ENCODE measurements at places on chromosomes 6 and 20. TPM values are rescaled to one million over a fixed set of nuclear protein-coding genes. Genes with fewer than 3 reads are reported as not detected.

Gene HDGFL1
- total RNA-seq, result not detected

Gene RPS6KA2
- total RNA-seq, result 23.8 TPM

Gene APOBEC2
- total RNA-seq, result not detected

Gene TMEM244
- total RNA-seq, result not detected

Gene KCNK16
- not detected for total RNA-seq

Gene TAAR8
- not detected for total RNA-seq

Gene HLA-G
- total RNA-seq, result 0.67 TPM

DNA sequence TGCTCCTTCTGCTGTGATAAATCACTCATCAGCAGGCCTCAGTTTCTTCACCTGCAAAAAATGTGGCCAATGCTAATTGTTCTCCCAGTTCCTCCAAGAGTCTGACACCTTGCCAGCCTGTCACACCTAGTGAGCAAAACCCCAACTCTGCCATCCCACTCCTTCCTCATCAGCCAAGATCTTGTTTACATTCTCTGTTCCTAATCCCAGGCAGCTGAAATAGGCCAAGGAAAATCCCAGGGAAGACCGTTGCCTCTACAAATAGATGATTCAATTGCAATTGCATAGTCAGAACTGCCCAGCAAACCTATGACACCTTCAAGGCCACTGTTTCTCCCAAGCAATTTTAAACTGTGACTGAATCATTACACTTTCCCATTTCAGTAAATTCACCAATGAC, 78.7 kb downstream of the GMDS start:
- H3K36me3 ChIP-seq, result no peaks in the 10 kb centered on the region
- H3K27ac ChIP-seq, result no peak overlapping the region
- DNase-seq, result no peak

GRCh38 chr6:40532349-40533000, 54.7 kb downstream of the LRFN2 start:
- no peak overlapping the region for H3K4me3 ChIP-seq
- no peak for DNase-seq
- H3K36me3 ChIP-seq, result no peaks in the 10 kb centered on the region
- H3K4me1 ChIP-seq, result no peaks in the 10 kb centered on the region
- no peak overlapping the region for H3K27ac ChIP-seq

DNA sequence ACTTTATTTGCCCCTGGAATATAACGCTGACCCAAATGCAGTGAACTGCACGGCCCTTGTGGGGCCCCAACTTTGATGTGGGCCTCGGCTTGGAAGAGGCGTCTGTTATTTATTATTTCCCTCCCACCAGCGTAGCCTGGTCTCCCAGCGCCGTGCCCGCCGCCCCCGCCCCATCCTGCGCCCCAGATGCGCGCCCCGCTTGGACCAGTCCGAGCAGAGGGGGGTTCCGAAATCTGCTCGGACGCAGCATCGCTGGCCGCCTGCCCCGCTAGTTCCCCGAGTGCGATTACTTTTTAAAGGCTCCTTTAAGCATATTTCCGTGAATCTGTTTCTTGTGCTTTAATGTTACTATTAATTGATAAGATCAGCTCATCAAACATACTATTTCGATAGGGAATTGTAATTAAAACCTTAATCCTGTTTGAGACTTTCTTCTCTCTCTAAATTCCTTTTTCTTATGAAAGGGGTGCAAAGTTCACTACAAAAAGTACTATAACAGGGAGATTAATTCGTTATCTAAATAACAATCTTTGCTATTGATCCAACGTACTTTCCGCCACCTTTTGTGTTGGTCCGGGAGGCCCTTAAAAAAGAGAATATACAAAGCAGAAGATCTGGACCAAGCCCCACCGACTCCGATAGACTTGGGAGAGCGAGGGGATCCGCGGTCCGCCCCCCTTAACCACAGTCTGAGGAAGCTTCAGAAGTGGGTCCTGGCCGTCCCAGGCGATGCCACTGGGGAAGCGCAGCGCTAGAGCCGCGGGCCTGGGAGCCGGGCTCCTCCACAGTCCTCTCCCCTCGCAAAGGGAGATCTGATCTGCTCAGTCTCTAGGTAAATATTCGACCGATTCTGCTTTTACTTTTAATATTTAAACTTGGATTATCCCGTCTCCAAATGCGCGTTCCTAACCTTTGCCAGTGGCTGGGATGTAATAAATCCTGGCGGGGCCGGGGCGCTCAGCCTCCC, 10.2 kb downstream of the POU3F2 start:
- no peak overlapping the region for H3K27ac ChIP-seq
- no peaks in the 10 kb centered on the region for H3K27me3 ChIP-seq
- no peaks in the 10 kb centered on the region for H3K36me3 ChIP-seq
- H3K4me1 ChIP-seq, result peaks cover 33% of the 10 kb centered on the region
- peak overlapping the region; percentile 32 for H3K4me3 ChIP-seq
- no peak for DNase-seq

DNA sequence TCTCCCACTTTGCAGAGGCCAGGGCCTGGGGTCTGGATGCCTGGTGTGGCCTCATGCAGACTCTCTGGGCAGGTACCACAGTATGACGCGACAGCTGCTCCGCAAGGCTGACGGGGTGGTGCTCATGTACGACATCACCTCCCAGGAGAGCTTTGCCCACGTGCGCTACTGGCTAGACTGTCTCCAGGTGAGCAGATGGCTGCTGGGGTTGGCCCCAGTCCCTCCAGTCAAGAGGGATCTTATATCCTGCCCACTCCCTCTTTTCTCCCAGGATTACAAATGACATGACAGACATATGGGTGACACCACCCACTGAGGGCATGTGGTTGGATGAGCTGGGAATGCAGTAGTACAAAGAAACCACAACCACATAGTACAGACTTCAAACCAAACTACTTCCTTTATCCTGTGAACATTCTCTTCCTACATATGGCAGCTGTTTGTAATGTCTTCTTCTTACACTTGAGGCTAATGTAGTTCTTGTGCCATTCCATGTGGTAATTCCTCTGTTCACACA, 29.9 kb downstream of the RAB44 start:
- H3K4me1 ChIP-seq, result no peaks in the 10 kb centered on the region
- no peak overlapping the region for H3K4me3 ChIP-seq
- DNase-seq, result no peak
- H3K27ac ChIP-seq, result no peak overlapping the region
- H3K27me3 ChIP-seq, result no peaks in the 10 kb centered on the region
- no peaks in the 10 kb centered on the region for H3K36me3 ChIP-seq

- H3K27ac ChIP-seq, result no peak overlapping the region
- H3K27me3 ChIP-seq, result no peaks in the 10 kb centered on the region
- no peak for DNase-seq
- H3K36me3 ChIP-seq, result no peaks in the 10 kb centered on the region
Observed at GRCh38 chr6:15754706-15755079, 91.9 kb upstream of the DTNBP1 start.

- H3K4me1 ChIP-seq, result no peaks in the 10 kb centered on the region
- no peaks in the 10 kb centered on the region for H3K27me3 ChIP-seq
- H3K4me3 ChIP-seq, result no peak overlapping the region
- no peak for DNase-seq
Observed at GRCh38 chr20:62186887-62187866, 4.3 kb downstream of the MTG2 start.

GRCh38 chr20:53608456-53609452, 15.1 kb upstream of the ZNF217 start:
- H3K4me1 ChIP-seq, result peaks cover 3% of the 10 kb centered on the region
- H3K4me3 ChIP-seq, result peak overlapping the region; percentile 14
- no peaks in the 10 kb centered on the region for H3K27me3 ChIP-seq
- H3K27ac ChIP-seq, result peak overlapping the region; percentile 66
- peak; percentile 65 for DNase-seq
- H3K36me3 ChIP-seq, result no peaks in the 10 kb centered on the region

DNA sequence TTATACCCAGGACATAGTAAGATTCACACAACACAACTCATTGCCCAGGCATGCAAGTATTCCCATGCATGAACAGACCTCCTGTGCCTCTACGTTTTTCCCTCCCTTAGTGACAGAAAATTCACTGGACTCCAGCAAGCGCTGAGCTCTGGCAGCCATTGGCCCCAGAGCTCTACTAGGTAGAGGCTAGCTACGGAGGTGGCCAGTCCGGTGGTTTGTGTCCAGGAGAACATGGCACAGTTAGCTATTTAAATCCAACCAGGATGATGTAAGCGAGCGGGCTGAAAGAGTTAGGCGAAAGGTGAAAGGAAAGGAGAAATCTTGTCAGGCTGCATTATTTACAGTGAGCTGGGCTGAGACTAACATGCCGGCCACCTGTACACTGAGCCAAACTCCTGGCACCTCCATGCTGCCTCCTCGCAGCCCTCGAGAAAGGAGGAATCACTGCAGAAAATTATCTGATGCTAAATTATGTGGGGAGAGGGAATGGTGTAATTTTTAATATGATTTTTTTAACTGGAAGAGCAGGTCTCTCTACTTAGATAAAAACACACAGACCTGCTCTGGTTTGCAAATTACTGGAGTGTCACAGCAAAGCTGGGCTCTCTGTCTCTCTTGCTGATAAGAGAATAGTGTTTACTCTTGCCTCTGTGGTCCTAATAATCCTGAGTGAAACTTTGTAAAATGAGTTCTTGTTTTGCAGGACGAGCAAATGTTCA, 50.1 kb upstream of the ARMC2 start:
- DNase-seq, result no peak
- H3K27me3 ChIP-seq, result no peaks in the 10 kb centered on the region
- H3K36me3 ChIP-seq, result no peaks in the 10 kb centered on the region
- no peaks in the 10 kb centered on the region for H3K4me1 ChIP-seq
- no peak overlapping the region for H3K4me3 ChIP-seq
- H3K27ac ChIP-seq, result no peak overlapping the region

- no peak overlapping the region for H3K4me3 ChIP-seq
- DNase-seq, result no peak
Observed at GRCh38 chr6:112562301-112563231, 215.4 kb downstream of the RFPL4B start.

DNA sequence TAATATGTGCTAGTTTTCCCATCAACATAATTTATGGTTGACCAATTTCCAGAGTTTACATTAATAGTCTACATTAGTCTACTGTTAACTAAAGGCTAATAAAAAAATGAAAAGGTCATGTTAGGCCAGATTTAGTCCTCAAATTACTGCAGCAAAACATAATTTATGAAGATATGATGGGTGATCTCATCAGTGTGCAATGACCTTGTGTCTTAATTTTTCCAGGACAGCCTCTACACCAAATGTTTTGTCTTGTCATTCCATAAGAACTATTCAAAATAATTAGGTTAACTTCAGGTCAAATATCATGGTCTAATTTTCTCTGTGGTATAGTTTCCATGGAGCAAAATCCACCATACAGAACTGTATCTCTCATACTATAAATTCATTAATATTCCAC, 234.2 kb downstream of the COL12A1 start:
- H3K36me3 ChIP-seq, result no peaks in the 10 kb centered on the region
- no peak overlapping the region for H3K27ac ChIP-seq
- H3K4me3 ChIP-seq, result no peak overlapping the region
- no peak for DNase-seq

DNA sequence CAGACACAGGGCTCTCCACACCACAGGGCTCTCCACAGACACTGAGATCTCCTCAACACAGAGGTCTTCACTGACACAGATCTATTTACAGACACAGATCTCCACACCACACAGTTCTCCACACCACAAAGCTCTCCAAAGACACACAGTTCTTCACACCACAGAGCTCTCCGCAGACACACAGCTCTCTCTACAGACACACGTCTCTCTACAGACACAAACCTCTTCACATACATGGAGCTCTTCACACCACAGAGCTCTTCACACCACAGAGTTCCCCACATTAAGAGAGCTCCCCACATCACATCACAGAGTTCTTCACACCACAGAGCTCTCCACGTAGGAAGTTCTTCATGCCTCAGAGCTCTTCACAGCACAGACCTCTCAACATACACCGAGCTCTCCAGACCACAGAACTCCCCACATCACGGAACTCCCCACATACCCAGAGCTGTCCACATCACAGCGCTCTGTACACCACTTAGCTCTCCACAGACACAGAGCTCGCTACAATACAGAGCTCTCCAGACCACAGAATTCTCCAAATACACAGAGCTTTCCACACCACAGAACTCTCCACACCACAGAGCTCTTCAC, 53.9 kb downstream of the ERMARD start:
- H3K27ac ChIP-seq, result no peak overlapping the region
- peak; percentile 15 for DNase-seq
- H3K27me3 ChIP-seq, result no peaks in the 10 kb centered on the region
- no peak overlapping the region for H3K4me3 ChIP-seq

DNA sequence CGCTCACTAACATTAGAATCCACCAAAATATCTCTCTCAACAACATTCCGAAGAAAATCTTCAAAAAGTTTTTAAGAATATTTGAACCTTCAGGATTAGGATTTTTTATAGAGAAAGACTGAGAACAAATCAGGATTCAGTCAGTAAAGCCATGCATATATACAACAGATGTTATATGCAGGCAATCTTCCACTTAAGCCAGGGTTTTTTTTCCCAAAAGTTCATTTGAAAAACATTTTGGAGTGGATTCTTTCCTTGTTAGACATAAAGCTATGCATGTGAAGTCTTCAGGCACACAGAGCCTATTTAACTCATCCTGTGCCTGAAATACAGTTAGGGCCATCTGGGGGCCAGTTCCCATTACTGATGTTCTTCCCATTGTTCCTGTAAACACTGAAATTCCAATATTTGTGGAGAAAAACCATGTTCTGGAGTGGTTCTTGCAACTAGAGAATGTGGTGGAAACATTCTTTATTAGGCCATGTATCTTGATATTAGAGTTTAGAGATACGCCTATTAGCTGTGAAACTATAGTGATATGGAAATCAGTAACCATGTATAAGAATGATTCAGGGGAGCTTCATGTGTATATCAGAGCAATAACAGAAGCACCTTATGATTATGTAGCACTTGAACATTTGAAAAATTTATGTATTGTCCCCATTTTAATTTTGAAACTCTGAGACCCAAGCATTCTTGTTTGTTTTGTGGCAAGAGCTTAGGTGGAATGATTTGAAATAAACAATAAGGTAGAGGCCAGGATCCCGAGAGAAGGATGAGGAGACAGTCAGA, 61.7 kb downstream of the PLEKHG1 start:
- H3K4me3 ChIP-seq, result no peak overlapping the region
- H3K27me3 ChIP-seq, result no peaks in the 10 kb centered on the region
- H3K36me3 ChIP-seq, result no peaks in the 10 kb centered on the region
- H3K27ac ChIP-seq, result no peak overlapping the region
- DNase-seq, result no peak
- H3K4me1 ChIP-seq, result peaks cover 13% of the 10 kb centered on the region

DNA sequence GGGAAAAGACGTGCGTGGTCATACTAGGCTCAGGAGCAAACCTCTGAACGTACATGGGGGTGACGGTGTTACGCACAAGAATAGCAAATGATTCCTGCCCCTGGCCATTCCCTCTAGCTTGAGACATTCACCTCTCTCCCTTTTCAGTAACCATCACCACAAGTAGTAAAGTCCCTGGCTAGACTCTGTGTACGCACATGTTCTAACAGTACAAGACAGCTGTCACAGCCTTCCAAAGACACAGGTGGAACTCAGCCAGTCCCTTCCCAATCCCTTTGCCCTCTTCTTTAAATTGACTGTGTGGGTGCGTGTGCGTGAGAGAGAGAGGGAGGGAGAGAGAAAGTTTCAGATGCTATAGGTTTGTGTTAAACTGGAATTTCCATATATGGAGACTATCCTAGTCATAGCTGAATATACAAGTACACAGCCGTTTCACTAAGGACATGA, 67.3 kb downstream of the LY86 start:
- no peaks in the 10 kb centered on the region for H3K36me3 ChIP-seq

Measured in Peyer's patch (tissue), 4 donors.